ENCODE measurements at places on chromosomes 6 and 20.
A peak's percentile ranks its signal among the peaks of the same experiment; 100 is the strongest.

GRCh38 chr20:10780901-10781300 is 107.1 kb upstream of the JAG1 start:
- no peak for DNase-seq

DNA sequence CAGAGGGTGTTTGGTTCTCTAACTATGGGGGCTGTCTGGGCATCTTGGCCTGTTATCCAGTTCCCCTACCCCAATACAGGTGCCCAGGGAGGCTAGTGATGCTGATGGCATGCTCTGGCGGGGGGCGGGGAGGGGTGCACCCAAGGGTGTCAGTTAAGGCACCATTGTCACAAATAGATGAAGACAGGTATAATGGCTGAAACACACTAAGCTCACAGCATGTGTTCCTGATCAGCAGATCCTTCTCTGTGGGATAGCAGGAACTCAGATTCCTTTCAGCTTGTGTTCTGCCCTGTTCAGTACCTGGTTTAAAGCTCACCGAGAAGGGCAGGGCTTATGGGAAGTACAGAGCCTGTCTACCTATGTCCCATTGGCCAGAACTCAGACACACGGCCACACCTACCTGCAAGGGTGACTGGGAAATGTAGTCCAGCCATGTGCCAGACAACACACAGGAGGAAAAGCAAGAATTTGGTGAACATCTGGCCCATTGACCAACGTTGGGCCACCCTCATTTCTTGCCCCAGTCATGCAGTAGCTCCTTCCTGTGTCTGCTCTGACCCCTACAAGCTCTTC is 3.4 kb upstream of the RSPO4 start:
- DNase-seq: no peak

DNA sequence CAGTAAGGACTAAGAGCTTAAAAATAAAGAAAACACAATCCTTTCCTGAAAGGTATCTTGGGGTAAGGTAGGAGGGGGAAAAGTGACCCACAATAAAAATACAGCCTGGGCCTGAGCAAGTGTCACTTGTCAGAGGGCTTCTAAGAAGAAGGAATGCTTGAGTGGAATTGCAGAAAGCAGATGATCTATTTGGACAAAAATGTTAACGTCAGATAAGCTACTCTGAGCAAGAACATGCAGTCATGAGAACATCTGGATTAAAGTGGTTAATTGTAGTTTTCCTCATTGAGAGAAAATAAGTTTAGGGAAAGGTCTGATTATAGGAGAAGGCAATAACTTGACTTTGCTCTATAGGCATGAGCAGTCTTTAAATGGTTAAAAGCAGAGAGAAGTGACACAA is 581.9 kb downstream of the HTR1B start:
- no peak for DNase-seq

- no peak for DNase-seq
Observed at GRCh38 chr6:3355011-3355357, 96.2 kb downstream of the PSMG4 start.

- peak; percentile 66 for DNase-seq
Observed at GRCh38 chr6:147381712-147382111, 126.8 kb upstream of the SAMD5 start.

DNA sequence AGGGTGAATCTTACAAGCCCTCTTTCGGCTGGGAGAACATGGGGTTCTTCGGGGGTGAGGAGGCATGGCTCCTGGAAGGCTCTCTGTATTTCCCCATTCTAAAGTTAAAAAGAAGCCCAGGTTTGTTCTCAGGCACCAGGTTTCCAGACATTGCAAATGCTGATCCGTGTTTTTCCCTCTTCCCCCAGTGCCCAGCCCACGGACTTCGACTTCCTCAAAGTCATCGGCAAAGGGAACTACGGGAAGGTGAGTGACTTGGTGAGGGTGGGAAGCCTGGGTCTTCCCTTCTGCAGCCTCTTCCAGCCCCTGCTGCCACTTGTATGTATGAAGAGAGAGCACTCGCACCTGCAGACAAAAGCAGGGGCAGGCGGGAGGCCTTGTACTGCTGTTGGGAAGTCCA is 8.7 kb downstream of the SGK2 start:
- no peak for DNase-seq

DNA sequence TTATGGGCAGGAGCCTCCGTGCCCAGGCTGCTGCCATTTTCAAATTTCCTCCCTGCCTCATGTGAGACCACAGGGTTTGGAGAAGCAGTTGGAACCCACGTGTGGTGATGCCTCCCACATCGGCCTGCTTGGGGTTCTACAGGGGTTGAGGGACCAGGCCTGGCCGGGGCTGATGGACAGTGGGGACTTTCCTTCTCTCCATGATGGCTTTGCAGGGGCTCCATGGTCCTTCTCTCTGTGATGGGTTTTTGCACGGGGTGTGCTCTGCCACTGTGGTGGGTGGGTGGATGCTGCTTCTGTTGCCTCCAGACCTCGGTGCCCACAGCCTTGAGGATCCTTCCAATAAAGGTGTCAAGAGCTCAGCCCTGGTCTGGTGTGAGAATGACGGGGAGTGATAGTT is 54.4 kb downstream of the ADNP start:
- DNase-seq: no peak

DNA sequence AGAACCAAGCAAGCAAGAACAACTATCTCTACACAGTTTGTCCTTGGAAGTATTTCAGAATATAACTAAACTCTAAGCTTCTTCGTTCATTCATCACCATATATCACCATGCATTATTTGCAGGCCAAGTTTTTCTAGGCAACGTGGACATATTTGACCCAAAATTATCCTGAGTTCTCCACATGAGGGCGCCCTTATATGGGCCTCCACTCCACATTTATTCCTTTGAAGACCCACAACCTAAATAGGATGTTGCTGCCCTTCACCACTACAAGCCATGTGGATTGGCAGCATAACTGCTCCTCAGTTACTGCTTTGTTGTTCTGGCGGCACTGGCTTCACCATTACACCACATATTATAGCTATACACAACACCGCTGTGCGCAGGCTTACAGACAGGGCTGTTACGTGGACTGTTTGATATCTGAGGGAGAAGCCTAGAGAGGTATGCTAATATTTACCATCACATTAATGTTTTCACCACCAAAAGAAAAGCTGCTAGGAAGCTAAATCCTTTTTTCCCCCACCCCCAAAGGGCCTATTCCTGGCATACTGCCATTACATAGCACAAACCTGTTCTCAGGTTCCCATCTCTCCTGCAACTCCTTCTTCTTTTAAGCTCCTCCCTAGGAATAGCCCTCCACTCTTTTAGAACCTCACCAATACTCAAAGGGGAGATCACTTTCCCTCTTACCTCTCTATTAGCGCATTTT is 411.7 kb downstream of the C6orf118 start:
- DNase-seq: no peak

- peak; percentile 21 for DNase-seq
Observed at GRCh38 chr6:45021676-45022075, 306.5 kb upstream of the RUNX2 start.

DNA sequence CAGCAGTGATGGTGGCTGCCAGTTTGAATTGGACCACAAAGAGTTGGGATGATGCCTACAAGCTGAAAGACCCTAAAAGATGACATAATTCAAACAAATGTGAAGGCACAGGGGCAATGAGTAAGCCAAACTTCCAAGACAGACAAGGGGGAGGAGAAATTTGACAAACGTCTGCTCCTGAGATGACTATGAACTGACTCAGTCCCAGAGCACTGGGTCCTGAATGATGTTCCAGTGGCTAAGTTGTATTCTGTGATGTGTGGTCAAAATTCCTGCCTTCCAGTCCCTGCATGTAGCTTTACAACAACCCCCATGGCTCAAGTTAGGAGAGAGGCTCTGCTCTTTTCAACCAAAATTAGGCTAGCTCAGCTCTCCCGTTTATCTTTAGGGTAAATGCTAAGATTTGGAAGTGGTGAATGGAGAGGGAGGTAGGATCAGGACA is 86.1 kb upstream of the SIRPA start:
- peak; percentile 73 for DNase-seq

- no peak for DNase-seq
Observed at GRCh38 chr6:25280344-25281074, 1.3 kb downstream of the CARMIL1 start.

- no peak for DNase-seq
Observed at GRCh38 chr6:139515511-139515910, 141.1 kb upstream of the CITED2 start.
